ENCODE measurements at places on chromosomes 3 and 15. TPM values are rescaled to one million over a fixed set of nuclear protein-coding genes. Genes with fewer than 3 reads are reported as not detected.

The GRM2 gene
- not detected for polyA plus RNA-seq

DNA sequence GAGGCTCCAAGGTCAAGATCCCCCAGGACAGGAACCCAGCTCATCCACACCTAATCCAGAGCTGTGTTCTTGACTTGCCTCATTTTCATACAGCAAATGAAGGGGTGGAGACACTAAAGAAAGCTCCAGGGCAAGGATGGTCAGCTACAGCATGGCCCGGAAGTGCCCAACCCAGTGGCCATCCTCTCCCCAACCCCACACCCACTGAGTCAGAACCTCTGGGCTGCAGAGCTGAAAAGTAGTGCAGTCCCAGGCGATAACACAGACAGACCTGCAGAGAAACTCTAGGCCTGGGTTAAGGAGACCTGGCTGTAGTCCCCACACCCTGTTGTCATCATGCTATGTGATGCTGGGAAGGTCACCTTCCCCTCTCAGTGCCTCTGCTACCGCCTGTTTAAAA is 85.3 kb downstream of the SEMA5B start:
- DNase-seq = no peak

The TUBGCP5 gene
- polyA plus RNA-seq = 9.8 TPM

The CDAN1 gene
- polyA plus RNA-seq = 5.7 TPM

The SHF gene
- polyA plus RNA-seq = 1.7 TPM

GRCh38 chr3:102460579-102460978 is 25.8 kb downstream of the ZPLD1 start:
- DNase-seq = no peak

- DNase-seq = no peak
These were observed 28.7 kb downstream of the WWTR1 start for GRCh38 chr3:149628957-149629670.

- no peak for DNase-seq
These were observed 75.8 kb downstream of the RORA start for GRCh38 chr15:61153291-61153690.

DNA sequence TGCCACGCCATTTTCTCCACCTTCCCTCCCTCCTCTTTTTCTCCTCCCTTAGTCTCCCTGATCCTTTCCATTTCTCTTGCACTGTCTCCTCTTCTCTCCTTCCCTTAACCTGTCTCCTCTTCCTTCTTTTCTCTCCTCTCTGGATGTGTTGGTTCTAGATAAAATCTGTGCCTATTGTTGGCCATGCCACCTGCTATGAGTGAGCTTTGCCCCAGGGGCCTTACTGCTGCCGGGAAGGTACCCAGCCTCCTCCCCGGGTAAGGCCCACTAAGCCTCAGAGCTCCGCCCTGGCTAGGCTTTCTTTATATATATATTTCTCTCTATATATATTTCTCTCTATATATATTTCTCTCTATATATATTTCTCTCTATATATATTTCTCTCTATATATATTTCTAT is 14.7 kb downstream of the GPD1L start:
- DNase-seq = no peak

- DNase-seq = no peak
These were observed 150.7 kb downstream of the AKAP13 start for GRCh38 chr15:85531083-85531482.

DNA sequence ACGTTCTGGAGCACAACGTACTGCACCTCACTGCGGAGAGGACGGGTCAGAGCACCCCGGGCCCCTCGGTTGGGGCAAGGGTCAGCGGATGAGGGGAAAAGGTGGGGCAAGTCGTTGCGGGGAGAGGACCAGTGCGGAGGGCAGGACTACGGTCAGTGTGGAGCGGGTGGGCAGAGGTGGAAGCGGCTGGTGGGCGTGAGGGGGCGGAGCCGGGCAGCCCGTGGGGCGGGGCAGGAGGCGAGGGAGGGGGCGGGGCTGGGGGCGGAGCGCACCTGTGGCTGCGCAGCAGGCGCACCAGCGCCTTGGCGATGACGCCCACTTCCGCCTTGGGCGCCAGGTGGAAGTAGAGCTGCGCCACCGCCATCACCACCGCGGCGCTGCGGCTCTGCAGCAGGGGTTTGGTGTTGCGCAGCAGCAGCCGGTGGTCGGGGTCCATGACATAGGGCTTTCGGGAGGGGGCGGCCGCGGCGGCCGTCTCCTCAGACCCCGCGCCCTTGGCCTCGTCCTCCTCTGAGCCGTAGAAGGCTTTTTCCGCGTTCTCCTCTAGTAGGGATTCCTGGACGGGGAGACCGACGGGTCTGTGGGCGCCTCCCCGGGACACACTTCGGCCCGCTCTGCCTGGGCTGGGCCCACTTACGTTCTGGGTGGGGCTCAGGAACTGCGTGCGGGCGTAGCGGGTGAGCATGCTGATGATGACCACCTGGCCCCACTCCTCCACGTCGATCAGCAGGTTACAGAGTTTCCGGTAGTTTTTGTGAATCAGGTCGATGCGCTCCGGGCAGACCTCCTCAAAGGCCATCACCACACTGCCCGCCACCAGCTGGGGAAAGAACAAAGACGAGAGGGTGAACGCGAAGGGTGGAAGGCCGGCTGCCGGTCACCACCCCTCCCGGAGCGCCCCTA is 29.2 kb downstream of the AP3B2 start:
- peak; percentile 80 for DNase-seq

The FETUB gene
- polyA plus RNA-seq = not detected

The EXD1 gene
- not detected for polyA plus RNA-seq

The GXYLT2 gene
- polyA plus RNA-seq = not detected

The DNAH12 gene
- not detected for polyA plus RNA-seq

DNA sequence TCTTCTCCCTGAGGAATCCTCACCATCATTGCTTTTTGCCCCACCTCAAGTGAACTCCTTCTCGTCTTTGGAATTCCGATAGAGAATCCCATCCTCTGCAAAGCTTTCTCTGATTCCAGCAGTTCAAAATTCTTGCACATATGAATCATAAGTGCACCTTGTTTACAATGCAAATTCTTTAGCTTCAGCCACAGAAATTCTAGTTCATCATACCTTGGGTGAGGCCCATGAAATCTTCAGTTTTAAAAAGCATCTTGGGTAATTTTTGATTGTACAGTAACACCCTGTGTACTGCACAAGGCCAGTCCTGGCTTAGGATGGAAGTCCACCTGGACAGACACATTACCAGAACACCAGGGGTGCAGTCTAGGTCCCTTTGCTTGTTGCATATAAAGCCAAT is 30.8 kb downstream of the MDFIC2 start:
- no peak for DNase-seq

The TRPM1 gene
- not detected for polyA plus RNA-seq

GRCh38 chr15:52383100-52383588 is 87.5 kb upstream of the MYO5C start:
- DNase-seq = no peak

- DNase-seq = no peak
These were observed 150.4 kb upstream of the THRB start for GRCh38 chr3:24645047-24645446.

DNA sequence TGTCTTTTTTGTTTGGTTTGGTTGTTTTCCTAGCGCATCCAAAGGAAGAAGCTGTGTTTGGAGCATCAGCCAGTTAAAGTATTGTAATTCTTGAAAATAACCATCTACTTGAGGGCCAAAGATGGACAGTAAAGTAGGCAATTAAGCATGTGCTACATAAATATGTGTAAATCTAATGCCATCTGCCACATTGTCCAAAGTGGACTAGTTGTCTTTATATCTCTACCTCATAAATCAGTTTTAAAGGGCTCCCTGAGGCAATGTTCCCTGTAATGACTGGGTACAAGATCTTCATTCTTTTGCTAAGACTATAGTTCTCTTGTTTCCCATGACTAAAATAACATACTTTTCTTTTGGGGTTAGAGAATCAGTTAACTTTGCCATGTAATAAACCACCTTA is 460.0 kb upstream of the RARB start:
- DNase-seq = no peak

DNA sequence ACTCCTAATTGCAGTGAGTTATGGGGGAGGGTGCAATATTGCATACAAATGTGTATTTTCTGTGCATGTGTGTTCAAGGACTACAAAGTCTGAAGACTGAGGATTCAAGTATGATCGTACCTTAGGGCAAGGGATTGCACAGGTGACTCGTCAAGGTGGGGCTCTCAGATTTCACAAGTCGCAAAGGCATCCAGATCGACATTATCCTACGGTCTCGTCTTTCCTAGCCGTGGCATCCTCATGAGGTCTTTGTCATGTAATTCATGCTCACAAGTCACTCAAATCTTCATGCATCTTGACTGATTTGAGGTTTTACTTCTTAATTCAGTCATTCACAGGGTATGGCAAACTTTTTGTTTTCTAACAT is 191.4 kb upstream of the HES1 start:
- no peak for DNase-seq

DNA sequence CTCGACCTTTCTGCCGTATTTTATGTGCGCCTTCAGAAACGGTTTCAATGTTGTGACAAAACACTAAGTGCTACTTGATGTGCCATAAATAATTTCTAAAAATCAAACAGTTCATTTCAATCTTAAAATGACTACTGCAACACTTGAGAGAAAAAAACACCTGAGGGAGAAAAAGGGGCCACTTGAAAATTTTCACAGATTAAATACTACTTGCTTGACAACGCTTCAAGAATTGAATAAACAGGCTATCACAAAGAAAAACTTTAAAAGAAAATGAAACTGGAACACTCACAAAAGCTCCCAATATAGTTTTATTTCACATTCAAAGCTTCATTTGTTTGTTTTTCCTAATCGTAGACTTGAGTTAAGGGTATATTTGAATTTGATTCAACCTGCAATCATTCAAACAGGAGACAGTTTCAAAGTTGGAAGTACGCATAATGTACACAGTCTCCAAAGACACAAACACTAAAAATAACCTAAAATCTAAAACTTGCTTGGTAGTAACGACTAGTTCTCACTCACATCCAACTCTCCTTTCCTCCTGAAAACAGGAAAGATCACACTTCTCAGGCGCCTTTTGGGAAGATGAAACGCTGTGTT is 380.7 kb downstream of the ERC2 start:
- DNase-seq = no peak

DNA sequence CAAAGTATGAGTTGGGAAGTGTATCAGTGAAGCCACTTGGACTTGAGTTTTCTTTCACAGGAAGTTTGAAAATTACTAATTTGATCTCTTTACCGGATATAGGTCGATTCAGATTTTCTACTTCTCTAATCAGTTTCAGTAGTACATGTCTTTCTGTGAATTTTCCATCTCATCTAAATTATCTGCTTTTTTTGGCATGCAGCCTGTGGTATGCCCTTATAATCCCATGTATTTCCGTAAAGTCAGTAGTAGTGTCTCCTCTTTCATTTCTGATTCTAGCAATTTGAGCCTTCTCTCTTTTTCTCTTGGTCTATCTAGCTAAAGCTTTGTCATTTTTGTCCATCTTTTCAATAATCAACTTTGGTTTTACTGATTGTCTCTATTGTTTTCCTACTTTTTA is 168.4 kb upstream of the UBE2E1 start:
- DNase-seq = no peak

The GPR149 gene
- polyA plus RNA-seq = not detected

- DNase-seq = no peak
These were observed 135.2 kb downstream of the MECOM start for GRCh38 chr3:169528289-169528688.

Measured in CD4-positive, alpha-beta memory T cell (primary cell).